ENCODE measurements at places on chromosomes 5 and 9. TPM values are rescaled to one million over a fixed set of nuclear protein-coding genes. Genes with fewer than 3 reads are reported as not detected.

The SPINK13 gene
- total RNA-seq: not detected

The GIN1 gene
- 10.7 TPM for total RNA-seq

The SHLD3 gene
- total RNA-seq: 2.6 TPM

The LCN9 gene
- not detected for total RNA-seq

The GGTA1 gene
- total RNA-seq: not detected

The PAPPA gene
- total RNA-seq: not detected
